Activated T-helper 1 cell treated with Interleukin-2 at 50 U/mL for 16 hours (primary cell): ENCODE measurements at places on chromosomes 7 and 10.

DNA sequence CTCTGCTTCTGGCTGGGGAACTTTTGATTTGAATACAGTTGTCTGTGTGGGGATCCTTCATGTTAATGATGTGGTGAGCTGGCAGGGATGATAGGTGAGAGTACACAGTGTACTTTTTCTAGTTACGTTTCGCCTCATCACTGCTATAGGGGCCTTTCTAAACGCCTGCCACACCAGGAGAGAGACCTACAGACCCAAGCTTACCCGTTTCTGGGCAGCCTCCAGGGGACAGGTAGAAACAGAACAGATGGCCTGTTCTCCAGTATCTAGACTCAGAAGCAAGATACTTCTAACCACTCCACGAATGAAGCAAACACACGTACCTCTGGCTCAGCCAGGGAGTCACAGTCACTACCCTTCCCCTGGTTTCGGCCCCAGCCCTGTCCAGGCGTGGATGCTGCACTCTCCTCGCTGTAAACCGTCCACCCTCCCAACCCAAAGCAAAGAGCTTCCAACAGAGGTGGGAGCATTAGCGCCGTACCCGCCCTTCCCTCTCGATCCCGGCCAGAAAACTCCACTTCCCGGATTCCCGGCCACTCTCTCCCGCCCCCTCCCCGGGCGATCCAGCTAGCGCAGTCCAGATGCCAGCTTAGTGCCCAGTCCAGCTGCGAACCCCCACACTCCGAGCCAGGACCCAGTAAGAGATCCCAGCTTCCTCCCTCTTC is 1.2 kb downstream of the CCDC6 start:
- no peak for DNase-seq

GRCh38 chr10:73841526-73842285 is 30.3 kb upstream of the NDST2 start:
- DNase-seq = no peak

GRCh38 chr7:75756206-75756990 is 15.6 kb downstream of the CCL26 start:
- no peak for DNase-seq

DNA sequence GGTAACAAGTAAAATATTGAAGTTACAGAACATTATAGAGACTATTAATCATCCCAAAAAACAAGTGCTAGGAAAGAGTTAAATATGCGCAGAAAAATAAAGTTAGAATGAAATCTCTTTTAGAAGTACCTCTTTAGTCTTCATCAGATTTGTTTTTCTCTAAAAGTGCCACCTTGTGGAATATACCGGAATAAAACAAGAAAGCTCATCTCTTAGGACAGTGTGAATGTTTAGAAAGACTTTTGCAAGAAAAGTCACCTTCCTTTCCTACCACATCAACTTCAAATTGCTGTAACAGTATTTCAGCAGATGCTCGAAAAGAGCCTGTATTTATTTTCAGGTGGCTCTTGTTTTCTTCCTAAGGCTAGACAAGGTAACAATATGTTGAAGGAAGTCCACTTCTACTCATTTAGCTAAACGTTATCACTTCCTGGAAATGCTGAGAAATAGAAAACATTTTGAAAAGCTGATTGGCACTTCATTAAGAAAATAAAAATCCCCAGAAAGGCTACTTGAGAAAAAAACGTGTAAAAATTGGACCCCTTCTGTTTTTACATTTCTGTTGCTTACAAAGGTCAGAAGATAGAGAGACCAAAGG is 19.8 kb upstream of the FAM133B start:
- no peak for DNase-seq

DNA sequence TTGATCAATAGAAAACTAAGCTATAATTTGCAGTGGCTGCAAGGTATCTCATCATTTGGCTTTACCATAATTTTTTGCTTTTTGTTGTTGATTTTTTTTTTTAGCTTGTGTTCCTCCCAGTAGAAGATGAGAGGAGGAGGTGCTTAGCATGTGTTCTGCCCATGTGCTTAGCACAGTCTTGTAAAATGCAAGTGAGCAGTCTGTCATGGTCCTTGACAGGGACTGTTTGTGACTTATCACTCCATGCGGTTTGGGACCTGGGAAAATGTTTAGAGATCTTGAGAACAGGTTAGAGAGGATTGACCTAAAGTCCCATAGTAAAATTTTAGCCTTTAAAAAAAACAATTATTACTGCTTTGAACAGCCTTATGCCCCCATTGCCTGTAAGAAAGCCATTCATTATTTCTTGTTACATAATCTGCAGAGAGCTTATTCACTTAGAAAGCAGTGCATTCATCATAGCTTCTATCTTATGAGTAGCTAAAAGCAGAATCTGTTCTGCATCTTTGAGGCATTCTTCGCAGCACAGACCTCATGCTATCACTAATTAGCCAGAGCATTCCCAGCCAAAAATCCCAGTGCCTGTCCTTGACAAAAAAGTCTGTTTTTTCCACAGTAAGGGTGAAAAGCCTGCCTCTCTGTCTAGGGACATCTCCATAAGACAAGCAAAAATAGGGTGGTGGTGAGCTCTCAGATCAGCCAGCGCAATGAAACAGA is 748.7 kb upstream of the GALNT17 start:
- no peak for DNase-seq

DNA sequence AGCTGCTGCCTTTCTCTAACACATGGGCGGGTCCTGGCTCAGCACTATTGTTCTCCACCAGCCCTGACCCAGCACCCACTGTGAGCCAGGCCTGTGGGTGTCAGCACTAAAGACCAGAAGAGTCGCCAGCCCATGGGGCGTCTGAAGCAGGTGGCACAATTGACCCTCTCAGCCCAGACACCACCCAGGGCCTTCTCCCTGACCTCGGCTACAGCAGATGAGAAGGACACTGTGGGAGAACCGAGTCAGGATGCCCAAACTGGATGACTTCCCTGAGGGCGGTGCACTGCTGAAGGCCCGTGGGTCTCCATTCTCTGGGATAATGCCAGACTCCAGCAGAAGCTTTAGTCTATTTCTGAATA is 97.0 kb downstream of the MKI67 start:
- no peak for DNase-seq

DNA sequence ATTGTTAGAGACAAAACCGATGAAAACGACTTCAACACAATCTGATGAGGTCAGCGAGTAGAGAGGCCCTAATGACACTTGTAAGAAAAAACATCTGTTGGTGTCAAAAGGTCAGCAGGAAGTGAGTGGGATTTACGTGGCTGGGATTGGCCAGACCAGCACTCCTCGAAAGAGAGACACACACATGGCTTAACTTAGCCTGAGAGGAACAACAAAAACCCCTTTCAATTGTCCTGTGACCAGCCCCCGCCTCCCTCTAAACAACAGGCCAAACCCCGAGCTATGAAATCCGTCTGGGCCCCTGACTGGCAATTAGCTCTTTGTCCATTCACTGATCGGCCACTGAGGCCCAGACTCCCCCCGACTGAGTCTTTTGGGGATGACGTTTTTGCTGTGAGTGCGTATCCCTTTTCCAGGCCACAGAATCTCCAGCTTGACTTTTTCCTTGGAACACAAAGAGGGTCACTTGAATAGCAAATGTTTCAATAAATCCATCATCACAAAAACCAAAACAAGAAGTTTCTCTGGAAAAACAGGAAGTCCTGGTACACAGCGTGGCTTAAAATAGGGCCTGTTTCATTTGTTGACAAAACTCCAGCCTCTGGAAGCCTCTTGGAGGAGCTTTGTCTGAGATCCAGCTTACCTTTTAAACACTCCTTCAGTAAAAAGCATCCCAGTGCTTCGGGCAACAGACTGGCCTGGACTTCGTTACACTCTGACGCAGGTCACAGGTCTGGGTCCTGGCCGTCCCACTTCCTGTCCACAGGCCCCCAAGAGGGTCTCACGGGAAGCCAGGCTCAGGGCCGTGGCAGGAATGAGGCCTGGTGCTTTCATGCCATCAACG is 103.0 kb downstream of the CTBP2 start:
- no peak for DNase-seq

DNA sequence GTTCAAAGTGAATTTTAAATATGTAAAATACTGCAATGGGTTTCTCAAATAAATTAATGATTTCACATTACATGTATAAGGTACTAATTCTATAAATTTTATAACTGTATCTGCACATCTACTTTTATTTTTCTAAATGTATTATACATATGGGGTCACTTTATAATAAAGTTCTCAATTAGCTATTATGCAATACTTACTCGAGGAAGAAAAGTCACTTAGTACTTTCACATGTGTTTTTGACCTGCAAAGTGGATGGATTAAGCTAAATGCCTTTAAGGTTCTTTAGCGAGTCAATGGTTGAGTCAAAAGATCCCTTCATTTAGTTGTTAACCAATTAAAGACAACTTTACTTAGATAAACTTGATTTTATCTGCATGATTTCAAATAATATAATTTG is 437.8 kb downstream of the ANKRD7 start:
- DNase-seq = no peak

DNA sequence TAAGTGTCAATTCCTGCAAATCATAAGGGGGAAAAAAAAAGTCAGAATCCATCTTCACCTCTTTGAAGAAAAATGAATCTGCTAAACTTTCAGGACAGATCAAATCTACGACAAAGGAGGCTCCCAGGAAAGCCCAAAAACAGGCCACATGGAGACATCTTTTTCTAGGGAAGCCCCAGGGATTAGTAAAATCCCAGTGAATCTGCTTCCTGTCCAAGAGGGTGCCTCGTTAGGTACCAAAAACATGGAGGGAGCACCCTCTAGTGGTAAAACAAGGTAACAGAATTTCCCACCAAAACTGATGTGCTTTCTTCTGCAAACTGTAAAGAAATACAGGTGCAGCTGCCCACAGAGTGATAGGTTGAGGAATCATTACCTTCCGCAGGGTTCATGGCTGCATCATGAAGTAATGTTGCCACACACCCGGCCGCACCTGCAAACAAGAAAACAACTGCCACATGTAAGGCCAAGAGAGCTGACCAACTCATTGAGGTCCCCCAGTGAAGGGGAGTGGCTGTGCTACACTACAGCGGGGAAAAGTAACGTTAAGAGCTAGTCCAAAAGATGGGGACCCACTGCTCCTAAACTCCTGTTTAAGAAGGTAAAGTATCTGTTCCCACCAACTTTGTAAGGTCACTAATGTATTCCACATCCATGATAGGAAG is 7.9 kb downstream of the SLC25A28 start:
- no peak for DNase-seq

- no peak for DNase-seq
Observed at GRCh38 chr7:78033410-78033809, 234.8 kb downstream of the PHTF2 start.

DNA sequence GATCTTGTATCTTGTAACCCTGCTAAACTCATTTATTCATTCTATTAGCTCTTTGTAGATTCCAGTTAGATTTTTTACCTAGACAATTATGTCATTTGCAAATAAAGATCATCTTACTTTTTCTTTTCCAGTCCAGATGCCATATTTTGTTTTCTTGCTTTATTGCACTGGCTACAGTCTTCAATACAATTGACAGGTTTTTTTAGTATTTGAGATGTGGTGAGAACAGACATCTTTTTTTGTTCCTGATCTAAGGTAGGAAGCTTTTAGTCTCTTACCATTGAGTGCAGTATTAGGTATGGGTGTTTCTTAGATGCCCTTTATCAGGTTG is 12.1 kb downstream of the SPRN start:
- DNase-seq = no peak

DNA sequence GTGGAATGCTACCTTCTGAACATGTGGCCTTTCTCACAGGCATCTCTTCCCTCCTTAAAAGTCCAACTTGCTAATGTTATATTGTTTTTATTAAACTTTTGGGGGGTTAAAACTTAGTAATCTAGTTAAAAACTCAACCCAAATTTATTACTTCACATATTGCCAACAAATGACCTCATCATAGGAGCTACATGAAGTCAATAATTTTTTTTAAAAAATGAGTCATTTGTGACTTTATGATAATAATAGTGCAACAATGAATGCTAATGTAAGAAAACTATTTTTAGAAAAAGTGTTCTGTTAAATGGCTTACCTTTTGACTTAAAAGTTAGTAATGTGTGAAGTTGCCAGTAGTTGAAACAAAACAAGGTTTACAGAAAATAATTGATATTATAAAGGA is 325.9 kb upstream of the FZD1 start:
- DNase-seq = no peak

DNA sequence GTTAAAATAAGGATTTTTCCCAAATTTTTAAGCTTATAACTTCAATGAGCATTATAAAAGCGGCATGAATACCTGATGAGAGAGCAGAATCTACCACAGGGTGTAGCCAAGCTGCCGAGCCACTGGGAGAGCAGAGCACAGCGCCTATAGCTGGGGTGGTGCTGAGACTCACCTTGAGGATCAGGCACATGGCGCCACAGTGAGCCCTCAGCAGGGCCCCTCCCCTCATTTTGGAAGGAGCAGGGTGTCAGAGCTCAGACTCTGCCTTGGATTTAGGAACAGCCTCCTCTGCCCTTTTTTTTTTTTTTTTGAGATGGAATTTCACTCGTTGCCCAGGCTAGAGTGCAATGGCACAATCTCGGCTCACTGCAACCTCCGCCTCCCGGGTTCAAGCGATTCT is 118.6 kb downstream of the SRPK2 start:
- DNase-seq = no peak

GRCh38 chr10:69216577-69217118 is 3.5 kb upstream of the HKDC1 start:
- DNase-seq = no peak

DNA sequence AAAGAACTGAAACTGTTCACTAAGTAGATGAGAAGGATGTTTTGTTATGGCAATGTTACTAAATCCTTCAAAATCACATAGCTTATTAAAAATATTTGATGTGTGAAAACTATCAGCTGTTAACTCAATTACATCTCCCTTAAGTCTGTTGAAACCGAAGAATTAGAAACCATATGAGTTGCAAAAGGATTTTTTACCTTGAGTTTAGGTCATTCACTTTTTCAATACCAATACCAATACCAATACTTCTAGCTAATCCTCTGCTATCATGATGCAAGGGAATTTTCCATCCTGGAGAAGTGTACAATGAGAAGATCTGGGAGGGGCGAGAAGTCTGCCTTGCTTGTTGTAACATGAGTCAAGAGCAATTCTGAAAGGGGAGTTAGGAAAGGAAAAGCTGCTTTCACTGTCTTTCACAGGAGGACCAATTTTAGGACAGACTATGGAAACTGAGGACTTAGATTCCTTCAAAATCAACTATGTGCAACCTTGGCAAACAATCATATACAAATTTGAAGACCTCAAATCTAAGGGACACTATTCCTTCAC is 199.7 kb downstream of the IMMP2L start:
- DNase-seq = no peak

DNA sequence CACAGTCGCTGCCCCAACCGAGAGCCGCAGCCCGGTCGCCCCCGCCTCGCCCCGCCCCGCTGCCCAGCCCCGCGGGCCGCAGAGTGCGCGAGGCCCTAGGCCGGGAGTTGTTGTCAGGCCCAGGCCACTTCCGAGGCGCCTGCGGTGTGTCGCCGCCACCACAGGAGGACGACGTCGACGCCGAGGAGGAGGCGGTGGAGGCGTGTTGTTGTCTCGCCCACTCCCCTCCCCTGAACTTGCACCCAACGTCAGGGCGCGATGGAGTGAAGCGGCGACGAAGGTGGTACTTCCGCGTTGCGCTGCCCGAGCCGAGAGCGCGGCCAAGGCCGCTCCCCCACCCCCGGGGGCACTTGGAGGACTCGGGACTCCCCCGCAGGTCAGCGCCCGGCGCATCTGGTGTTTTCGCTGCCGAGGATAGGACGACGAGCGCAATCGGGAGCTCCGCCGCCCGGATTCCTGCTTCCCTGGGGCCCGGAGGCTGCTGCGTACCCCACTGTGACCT is at the start of gene CDK13:
Gene CDK13, plus strand, starts transcription at position 286 of the 502 bp plus-strand sequence. CDS start 386 bp downstream, outside the sequence.
- DNase-seq = peak; percentile 86
